ENCODE measurements at places on chromosomes 7 and 10. TPM values are rescaled to one million over a fixed set of nuclear protein-coding genes. Genes with fewer than 3 reads are reported as not detected.

The CDC14C gene
- not detected for total RNA-seq

The TMEM209 gene
- total RNA-seq, result 41.6 TPM

- DNase-seq, result no peak
Measured at GRCh38 chr10:68871105-68871711, 29.9 kb upstream of the DDX50 start.

DNA sequence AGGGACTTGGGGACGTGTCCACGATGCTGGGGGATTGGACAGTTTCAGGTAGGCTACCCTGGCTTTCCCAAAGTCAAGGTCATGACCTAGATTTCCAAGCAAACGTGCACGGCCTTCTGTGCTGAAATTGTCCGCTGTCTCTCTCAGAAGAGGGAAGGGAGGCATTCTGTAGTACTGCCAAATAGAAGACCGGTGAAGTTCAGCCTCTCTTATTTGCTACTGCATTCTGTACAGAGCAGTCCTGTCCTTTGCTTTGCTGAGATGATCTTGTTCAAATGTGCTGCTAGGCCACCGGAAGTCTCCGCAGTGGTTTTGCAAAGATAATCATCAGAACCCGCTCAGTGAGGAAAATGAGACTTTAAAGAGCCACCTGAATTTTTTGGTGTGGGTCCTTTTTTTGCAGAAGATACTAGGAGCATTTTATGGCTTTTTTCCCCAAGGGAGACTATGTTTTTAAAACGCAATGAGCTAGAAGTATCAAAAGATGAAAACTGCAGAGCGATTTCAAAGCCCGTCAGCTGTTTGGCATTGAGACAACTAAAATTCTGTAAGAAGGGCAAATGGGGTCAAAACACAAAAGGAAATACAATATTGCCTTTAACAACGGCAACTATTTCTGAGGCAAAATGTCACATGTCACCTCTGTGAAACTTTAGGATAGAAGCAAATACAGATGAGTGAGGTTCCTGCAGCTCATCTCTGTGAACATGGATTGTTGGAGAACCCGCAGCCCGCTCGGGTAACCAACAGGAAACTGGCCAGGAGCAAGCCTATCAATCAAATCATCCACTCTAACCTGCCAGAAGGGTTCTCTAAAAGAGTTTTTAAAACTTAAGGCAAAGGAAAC, 1.3 kb upstream of the NMT2 start:
- DNase-seq, result peak; percentile 80

- DNase-seq, result no peak
Measured at GRCh38 chr10:48885376-48885775, 54.3 kb downstream of the LRRC18 start.

DNA sequence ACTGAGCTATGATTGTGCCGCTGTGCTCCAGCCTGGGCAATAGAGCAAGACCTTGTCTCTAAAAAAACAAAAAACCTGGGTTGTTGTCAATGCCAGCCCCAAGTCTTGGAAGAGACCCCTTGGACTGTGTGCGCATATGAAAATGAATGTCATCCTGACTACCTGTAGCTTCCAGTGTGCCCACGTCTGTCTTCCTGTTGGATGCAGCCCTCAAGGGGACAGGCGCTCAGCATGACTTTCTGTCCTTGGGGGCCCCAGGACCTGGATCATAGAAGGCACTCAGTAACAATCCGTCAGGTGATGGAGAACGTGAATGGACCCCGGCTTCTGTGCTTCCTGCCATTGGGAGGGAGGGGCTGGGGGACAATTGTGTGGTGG, 9.0 kb downstream of the PRF1 start:
- no peak for DNase-seq

GRCh38 chr7:99331002-99331401, 5.3 kb downstream of the ARPC1A start:
- no peak for DNase-seq

DNA sequence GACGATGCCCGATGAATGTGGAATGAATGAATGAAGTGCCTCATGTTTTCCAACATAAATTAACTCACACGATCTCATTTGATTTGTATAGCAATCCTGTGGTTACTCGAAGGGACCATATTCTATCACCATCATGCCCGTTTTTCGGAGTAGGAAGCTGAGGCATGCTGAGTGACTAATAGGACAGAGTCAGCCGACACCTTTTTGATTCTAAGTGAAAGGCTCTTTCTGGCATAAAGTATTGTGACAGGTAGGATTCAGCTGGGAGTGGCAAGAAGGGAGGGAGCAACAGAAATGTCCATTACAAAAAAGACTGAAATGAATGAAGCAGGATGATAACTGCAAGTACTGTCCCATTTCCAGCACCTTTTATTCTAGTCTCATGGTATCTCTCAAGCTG, 55.7 kb downstream of the KLRG2 start:
- no peak for DNase-seq

DNA sequence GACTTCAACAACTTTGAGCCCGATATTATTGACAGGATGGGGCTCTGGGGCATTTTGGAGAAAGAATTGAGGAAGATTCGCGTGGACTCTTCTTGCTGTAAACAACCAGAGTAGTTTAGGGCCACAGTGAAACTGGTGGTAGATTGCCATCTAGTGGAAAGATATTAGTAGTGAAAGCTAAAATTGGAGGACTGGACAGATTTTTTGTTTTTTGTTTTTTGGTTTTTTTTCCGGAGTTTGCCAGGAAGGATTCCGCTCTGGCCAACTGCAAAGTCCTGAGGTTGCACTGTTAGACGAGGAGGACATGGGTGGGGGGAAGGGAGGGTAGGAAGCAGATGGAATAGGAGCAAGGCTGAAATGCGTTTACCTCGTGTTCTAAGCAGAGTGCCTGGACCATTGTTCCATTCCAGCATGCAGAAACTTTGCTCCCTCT, 11.7 kb downstream of the NOBOX start:
- DNase-seq, result peak; percentile 53

DNA sequence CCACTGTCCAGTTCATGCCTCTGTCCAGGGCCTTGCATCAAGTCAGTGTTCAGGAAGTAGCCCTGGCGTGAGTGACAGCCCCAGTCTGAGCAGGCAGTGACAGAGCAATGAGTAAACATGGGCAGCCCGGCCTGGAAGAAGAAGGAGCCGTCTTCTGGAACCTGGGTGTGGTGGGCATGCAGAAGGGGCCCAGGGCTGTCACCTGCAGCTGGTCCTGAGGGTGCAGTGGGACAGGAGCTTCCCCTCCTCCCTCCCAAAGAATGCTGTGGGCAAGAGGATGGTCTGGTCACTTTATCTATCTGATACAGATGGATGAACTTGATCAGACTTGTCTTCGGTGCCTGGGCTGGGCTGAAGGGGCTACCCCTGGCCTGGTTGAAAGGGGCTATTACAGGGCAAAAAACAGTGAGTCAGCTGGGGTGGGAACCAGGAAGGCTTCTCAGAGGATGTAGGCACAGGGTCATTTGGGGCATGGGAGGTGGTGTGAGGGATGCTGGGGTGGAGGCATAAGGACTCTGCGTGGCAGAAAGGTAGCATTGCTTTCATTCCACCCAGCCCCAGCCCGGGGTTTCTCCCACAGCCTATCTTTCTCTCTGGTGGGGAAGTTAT, 42.7 kb upstream of the PPIF start:
- no peak for DNase-seq

All from activated CD4-positive, alpha-beta T cell treated with anti-CD3 and anti-CD28 coated beads, Interleukin-2, amount 10 ng/mL, durations not matched to agents 7 days and 5 days (primary cell).